ENCODE measurements at places on chromosomes 4 and X.

- no peak for DNase-seq
Observed at GRCh38 chr4:171117457-171117856, 695.7 kb upstream of the GALNTL6 start.

GRCh38 chrX:129718676-129719075, 20.1 kb upstream of the XPNPEP2 start:
- no peak for DNase-seq

DNA sequence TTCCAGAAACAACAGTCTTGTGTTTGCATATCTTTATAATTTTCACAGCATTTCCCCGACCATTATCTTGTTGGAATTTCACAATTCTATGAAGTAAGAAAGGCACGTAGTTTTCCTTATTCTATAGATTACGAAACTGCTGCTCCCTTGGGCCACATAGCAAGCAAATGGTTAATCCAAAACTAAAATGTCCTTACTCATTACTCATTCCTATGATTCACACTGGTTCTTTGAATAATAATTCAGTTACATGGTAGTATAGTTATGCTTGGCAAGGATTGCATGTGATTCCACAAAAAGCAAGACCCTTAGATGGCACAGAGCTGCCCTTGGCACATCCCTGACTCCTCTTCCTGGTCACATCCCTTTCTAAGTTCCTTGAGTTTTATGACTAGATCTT, 51.2 kb downstream of the OR13H1 start:
- DNase-seq, result no peak

GRCh38 chr4:145909773-145910172, 28.9 kb downstream of the ZNF827 start:
- DNase-seq, result no peak

DNA sequence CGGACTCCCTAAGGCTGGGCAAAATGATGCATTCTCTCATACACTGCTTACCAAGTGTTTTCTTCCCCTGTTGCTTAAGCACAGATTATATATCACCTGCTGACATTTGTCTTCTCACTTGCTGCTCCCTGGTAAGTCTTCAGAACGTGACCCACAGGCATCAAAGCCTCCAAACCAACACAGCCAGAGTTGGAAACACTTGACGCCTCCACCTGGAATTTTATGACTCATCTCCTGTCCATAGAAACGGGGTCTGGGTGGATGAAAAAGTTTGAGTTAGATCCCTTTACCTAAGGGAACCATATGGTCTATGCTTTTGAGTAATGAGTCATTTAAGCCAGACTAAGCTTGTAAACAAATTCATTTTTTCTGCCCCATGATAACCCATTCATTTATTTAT, 251.6 kb downstream of the USP46 start:
- DNase-seq, result no peak

DNA sequence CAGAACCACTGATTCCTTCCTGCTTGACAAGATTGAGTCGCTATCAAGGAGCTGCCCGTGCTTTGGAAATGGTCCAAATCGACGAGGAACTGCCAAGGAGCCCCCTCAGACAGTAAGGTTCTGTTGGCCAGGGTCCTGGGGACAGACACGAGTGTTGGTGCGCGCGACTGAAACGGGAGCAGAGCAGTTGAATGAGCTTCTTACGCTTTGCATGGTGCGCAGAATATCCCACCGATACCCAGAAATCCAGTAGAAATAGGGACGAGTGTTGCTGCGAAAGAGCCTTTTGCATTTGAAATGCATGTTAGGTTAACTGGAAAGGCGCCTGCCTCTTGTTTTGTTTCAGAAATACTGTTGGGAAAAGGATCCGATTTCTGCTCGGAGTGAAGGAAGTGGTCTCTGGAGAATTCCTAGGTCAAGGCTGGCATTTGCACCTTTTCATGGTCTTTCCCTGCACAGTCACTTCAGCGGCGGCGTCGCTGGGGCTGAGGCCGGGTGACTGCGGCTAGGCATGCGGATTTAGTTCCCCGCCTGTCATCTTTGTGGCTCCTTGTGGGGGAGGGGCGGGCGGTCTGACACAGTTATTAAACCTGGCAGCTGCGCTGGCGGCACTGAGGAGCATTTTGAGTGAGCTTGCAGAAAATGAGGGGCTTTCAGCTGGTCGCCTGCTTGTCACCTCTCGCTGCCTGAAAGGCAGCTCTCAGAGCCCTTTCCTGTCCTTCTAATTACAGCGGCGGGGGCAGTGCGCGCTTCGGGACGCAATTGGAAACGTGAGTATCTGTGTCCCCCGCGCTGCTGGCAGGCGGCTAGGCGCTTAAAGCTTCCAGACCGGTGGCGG, 51.5 kb upstream of the TRIM2 start:
- DNase-seq, result peak; percentile 29

DNA sequence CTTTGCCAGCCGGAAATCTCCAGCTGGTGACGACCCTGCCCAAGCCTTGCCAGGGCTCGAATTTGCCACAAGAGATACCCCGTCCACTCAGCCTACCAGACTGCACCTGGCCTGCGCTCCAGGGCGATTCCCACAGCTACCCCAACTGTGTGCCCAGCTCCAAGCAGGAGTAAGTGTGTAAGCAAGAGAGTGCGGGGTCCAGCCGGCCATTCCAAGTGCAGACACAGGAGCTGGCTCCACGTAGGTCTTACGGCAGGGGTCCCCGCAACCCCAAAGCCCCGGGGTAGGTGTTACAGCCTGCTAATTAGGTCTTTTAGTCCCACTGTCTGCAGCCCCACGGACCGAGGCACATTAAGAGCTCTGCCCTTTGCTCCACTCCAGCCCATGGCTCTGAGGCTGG, 1305.2 kb downstream of the ARAP2 start:
- no peak for DNase-seq

GRCh38 chrX:106780264-106780663, 22.2 kb upstream of the TBC1D8B start:
- DNase-seq, result no peak

DNA sequence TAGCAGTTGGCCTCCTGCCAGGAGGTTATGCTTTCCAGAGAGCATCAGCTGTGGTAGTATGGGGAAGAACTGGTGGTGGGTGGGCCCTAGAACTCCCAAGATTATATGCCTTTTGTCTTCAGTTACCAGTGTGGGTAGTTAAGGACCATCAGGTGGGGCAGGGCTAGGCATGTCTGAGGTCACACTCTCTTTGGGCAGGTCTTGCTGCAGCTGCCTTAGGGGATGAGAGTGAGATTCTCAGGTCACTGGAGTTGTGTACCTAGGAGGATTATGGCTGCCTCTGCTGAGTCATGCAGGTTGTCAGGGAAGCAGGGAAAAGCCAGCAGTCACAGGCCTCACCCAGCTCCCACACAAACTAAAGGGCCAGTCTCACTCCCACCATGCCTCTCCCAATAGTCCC, 172.9 kb upstream of the GYPA start:
- DNase-seq, result no peak
